ENCODE measurements at places on chromosomes 12 and 14.

DNA sequence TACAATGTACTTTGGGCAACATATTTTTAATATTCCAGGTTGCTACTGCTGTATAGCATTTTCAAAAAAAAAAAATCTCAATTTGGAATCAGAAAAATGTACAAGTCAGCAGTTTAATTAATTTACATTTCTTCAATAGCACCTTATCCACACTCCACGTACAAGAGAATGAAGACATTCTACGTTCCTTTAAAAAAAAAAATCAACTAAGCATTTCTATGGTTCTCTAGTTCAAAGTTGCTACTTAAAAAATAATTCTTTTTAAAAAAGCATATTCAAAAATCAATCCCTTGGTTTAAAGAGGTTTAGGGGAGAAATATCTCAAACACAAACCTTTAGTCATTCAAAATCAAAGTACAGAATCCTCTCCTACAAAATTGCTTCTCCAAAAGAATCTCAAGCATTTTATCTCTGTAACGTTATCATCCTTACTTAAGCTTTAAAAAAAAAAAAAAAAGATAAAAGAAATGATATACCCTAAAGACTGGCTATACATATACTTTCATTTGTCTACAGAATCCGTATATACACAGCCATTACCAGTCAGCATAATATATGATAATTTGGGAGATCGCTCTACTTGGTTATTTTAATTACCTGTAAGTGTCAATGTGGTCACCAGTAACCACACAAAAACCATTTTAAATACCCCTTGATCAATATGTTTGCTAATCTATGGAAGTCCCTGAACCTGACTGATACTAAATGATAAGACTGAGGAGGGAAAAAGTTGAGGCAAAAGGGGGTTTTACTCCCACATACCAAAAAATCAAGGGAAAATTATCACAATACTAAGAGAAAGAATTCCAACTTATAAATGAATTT, 2.7 kb downstream of the MED13L start:
- DNase-seq, result no peak

- peak; percentile 62 for DNase-seq
These were observed 226.3 kb upstream of the NOS1 start for GRCh38 chr12:117587631-117588287.

DNA sequence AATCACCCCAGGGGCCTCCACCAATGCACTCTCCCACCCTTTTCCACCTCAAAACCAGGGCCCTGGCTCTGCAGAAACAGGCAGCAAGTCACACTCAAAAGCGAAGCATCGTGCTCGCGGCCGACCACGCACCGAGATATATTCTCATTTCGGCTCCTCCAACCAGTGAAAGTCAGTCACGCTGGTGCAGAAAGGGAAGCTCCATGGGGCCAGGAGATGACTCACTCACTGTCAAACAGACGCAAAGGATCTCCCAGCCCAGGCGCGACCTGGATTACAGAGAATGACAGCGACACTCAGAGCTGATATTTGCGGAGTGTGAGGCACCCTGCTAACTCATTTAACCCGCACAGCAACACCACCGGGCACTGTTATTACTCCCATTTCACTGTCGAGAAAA, 173.6 kb downstream of the CALM1 start:
- no peak for DNase-seq

- DNase-seq, result no peak
These were observed 538.5 kb downstream of the BCL11B start for GRCh38 chr14:98733536-98733935.

DNA sequence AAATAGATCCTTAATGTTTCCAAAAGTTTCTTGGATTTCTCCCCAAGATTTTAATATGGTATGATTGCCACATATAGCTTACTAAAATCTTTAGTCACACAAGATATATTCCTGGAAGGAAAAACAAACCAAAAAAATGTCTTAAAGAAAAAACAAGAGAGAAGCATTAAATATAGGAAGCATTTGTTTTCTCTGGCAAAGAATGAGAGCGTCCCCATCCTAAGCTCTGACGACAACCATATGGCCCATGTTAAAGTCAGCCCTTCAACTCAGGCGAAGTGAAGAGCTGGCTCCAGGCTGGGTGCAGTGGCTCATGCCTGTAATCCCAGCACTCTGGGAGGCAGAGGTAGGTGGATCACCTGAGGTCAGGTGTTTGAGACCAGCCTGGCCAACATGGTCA, 35.6 kb downstream of the GCH1 start:
- no peak for DNase-seq

GRCh38 chr12:96520767-96521166, 31.4 kb downstream of the CFAP54 start:
- no peak for DNase-seq

- DNase-seq, result no peak
These were observed 6.5 kb upstream of the HCFC2 start for GRCh38 chr12:104057771-104058197.

- no peak for DNase-seq
These were observed 21.7 kb upstream of the VRTN start for GRCh38 chr14:74326369-74327152.
